ENCODE measurements at places on chromosomes 6 and 20.

GRCh38 chr6:158819977-158820622 lies 932 bp upstream of the EZR start:
- DNase-seq = no peak

DNA sequence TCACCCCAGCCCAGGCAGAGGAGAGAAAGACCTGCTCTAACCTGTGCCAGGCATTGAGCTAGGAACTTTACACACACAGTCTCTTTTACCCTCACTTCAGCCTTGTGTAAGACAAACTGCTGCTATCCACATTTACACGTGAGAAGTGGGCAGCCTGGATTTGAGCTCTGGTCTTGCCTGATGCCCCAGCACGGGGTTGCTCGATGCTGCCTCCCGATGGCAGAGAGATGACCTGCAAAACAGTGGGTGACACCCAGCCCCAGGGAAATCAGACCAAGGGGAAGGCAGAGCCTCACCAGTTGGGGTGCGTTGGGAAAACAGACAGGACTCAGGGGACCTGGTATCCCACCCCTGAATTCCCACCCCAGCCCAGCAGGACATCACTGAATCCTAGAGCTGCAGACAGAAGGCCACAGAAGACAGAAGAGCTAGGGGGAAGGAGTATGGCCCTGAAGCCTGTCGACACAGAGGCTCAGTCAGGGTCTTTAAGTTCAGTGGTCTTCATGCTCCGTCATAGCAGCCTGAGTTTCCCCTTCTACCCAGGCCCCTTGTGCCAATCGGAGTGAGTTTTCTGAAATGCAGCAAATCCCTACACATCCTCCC lies 990 bp downstream of the BPI start:
- DNase-seq = no peak

DNA sequence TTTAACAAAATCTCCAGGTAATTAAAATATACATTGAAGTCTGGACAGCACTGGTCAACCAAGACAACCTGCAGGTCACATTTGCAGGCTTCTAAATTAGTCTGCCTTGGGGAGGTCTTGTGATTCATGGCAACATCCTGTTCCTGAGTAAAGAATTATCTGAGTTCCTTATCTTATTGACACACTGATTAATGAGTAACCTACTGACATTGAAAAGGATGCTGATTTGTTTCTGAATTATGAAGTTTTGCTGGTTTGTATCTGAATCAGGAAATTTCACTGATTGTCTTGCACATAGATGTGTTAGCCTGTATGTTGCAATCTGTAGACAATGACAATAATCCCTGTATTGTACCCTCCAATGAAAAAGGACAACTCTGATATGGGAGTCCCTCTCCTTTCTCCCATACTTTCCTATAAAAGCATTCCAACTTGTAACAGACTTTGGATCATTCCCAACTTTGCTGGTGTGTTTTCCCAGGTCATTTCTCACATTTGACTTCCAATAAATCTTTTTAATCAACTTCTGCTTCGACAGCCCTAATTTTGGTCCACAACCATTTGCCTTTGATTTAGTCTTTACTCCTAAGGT lies 80.0 kb downstream of the LAMP5 start:
- no peak for DNase-seq

- no peak for DNase-seq
Measured at GRCh38 chr6:145544041-145544440, 191.3 kb downstream of the EPM2A start.

DNA sequence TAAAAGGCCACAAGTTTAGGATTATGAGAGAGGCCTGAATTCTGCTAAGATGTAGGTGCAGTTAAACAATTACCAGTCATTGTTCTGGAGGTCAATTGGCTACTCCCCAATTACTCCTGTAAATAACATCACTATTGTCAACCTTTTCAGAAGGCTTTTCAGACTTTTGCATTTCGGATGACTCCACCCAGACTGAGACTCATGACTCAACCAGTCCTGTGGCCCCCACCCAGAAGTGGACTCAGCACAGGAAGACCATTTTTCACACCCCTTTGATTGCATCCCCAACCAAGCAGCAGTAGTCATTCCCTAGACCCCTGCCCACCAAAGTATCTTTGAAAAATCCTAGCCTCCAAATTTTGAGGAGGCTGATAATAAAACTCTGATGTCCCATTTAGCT lies 139.3 kb upstream of the SLC22A16 start:
- DNase-seq = no peak
